ENCODE measurements at places on chromosomes 1 and 21. TPM values are rescaled to one million over a fixed set of nuclear protein-coding genes. Genes with fewer than 3 reads are reported as not detected.

PRAMEF15 gene
- total RNA-seq, result not detected

ST6GALNAC5 gene
- 10.1 TPM for total RNA-seq

HRNR gene
- total RNA-seq, result not detected

FCRLA gene
- 0.15 TPM for total RNA-seq

ACOT11 gene
- 4.4 TPM for total RNA-seq

GBP5 gene
- 0.23 TPM for total RNA-seq

C1orf115 gene
- total RNA-seq, result 11.5 TPM

FNDC10 gene
- 34.9 TPM for total RNA-seq

ZNF593OS gene
- not detected for total RNA-seq

OR2L8 gene
- total RNA-seq, result not detected

HLX gene
- 0.53 TPM for total RNA-seq

COL24A1 gene
- 1.0 TPM for total RNA-seq

IL19 gene
- not detected for total RNA-seq

PLA2G4A gene
- 1.3 TPM for total RNA-seq

VASH2 gene
- 251 TPM for total RNA-seq

MTMR11 gene
- 7.8 TPM for total RNA-seq

FMO2 gene
- total RNA-seq, result not detected

NEGR1 gene
- total RNA-seq, result 2.9 TPM

ADAM30 gene
- total RNA-seq, result not detected

KRTAP13-2 gene
- total RNA-seq, result not detected

AHCYL1 gene
- 98.6 TPM for total RNA-seq

DHCR24 gene
- total RNA-seq, result 336 TPM

HPCAL4 gene
- total RNA-seq, result 0.80 TPM

TACSTD2 gene
- total RNA-seq, result 0.50 TPM

HES2 gene
- 1.9 TPM for total RNA-seq

SMIM34 gene
- total RNA-seq, result not detected

SELP gene
- not detected for total RNA-seq

ERRFI1 gene
- 44.6 TPM for total RNA-seq

CHTOP gene
- 104 TPM for total RNA-seq

SEMA4A gene
- 8.7 TPM for total RNA-seq

FGR gene
- 0.46 TPM for total RNA-seq

SERPINC1 gene
- total RNA-seq, result 1.0 TPM

NUDT4B gene
- total RNA-seq, result not detected

All from WTC11 (cell line).